ENCODE measurements at places on chromosomes 13 and 19. TPM values are rescaled to one million over a fixed set of nuclear protein-coding genes. Genes with fewer than 3 reads are reported as not detected.

ZNF85 gene
- not detected for polyA plus RNA-seq

GRCh38 chr13:94706101-94706842 lies 6.1 kb downstream of the SOX21 start:
- no peak overlapping the region for H3K27ac ChIP-seq
- no peak for DNase-seq
- H3K4me1 ChIP-seq: peaks cover 2% of the 10 kb centered on the region
- no peak overlapping the region for H3K4me3 ChIP-seq

- peak; percentile 25 for DNase-seq
- H3K27ac ChIP-seq: peak overlapping the region; percentile 65
- H3K27me3 ChIP-seq: no peaks in the 10 kb centered on the region
- H3K36me3 ChIP-seq: no peaks in the 10 kb centered on the region
These were observed 15.2 kb upstream of the SLC25A30 start for GRCh38 chr13:45433381-45433790.

DNA sequence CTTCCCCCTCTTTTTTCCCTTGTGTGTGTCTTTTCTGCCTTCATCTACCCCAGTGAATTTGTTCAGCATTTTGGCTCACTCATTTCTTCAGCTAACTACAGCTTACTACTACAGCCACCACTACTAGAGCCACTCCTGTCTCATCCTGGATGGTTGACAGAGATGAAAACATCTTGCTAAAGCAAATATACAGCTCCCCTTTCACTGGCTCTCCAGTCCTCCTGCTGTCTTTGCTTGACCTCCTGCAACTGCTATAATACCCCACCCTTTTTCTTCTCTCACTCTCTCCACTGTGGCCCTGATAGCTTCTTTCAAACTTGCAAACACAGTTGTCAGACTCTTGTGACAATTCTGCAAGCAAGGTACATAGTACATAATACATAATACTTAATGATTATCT lies 523.6 kb downstream of the DCT start:
- H3K27me3 ChIP-seq: no peaks in the 10 kb centered on the region
- H3K27ac ChIP-seq: no peak overlapping the region
- DNase-seq: peak; percentile 9
- H3K4me1 ChIP-seq: no peaks in the 10 kb centered on the region

- H3K27ac ChIP-seq: peak within 1 kb of the TSS; percentile 86
- peak within 1 kb of the TSS; percentile 96 for H3K4me3 ChIP-seq
- peaks cover 6% of the 10 kb centered on the region for H3K4me1 ChIP-seq
- peak; percentile 93 for DNase-seq
- no peaks in the 10 kb centered on the region for H3K27me3 ChIP-seq
- no peaks in the 10 kb centered on the region for H3K36me3 ChIP-seq
These were observed at the start of gene CDC37 for GRCh38 chr19:10403137-10404021. Gene CDC37 (minus strand): TSS chr19:10403542. CDS start chr19:10403479, 63 bp downstream.

DNA sequence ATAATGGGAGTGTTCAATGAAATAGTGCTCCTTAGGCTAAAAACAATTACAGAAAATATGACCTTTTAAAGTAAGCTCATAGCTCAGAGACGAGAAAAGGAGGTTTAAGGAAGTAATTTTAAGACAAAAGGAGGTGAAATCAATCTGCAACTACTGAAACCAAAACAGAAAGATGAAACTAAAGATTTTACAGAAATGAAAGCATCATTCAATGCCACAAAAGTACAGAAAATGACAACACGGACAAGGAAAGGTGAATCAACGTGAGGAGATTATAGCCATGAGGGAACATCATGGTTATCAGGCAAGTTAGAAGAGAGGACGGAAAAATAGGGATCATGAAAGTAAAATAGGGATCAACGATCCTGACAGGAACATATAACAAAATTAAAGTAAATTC lies 745.2 kb downstream of the PCDH17 start:
- no peak overlapping the region for H3K4me3 ChIP-seq
- no peaks in the 10 kb centered on the region for H3K27me3 ChIP-seq
- H3K27ac ChIP-seq: no peak overlapping the region
- H3K4me1 ChIP-seq: no peaks in the 10 kb centered on the region
- no peaks in the 10 kb centered on the region for H3K36me3 ChIP-seq
- DNase-seq: no peak

GRCh38 chr19:3471954-3472655 lies 8.2 kb downstream of the SMIM24 start:
- peaks cover 46% of the 10 kb centered on the region for H3K36me3 ChIP-seq
- H3K27ac ChIP-seq: peak overlapping the region; percentile 87
- H3K4me1 ChIP-seq: peaks cover 34% of the 10 kb centered on the region
- no peak overlapping the region for H3K4me3 ChIP-seq
- DNase-seq: no peak
- H3K27me3 ChIP-seq: no peaks in the 10 kb centered on the region

GRCh38 chr19:18605546-18606280 lies 886 bp downstream of the CRLF1 start:
- peaks cover 62% of the 10 kb centered on the region for H3K27me3 ChIP-seq
- H3K27ac ChIP-seq: no peak overlapping the region
- H3K4me3 ChIP-seq: no peak overlapping the region
- DNase-seq: peak; percentile 8
- H3K4me1 ChIP-seq: no peaks in the 10 kb centered on the region
- no peaks in the 10 kb centered on the region for H3K36me3 ChIP-seq

DNA sequence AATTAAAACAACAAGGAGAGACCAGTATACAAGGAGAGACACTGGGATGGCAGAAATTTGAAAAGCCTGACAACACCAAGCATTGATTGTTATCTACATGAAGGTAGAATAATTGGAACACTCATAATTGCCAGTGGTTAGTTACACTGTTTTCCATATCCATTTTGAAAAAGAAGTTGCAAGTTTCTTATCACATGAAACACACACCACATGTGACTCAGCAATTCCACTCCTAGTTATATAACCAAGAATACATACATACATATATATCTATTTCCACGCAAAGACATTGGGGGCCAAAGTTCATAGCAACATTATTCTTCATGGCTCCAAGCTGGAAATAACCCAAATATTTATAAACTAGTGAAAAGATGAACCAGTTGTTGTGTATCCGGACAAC lies 15.2 kb upstream of the PABPC3 start:
- H3K36me3 ChIP-seq: no peaks in the 10 kb centered on the region
- DNase-seq: no peak
- no peaks in the 10 kb centered on the region for H3K4me1 ChIP-seq
- H3K27me3 ChIP-seq: no peaks in the 10 kb centered on the region
- H3K4me3 ChIP-seq: no peak overlapping the region

Data from small intestine (tissue), 16 donors.